Cardiac muscle cell (in vitro differentiated cells and primary cell): ENCODE measurements at places on chromosomes 13 and 19. TPM values are rescaled to one million over a fixed set of nuclear protein-coding genes. Genes with fewer than 3 reads are reported as not detected.

GRCh38 chr19:48329167-48329891 is 4.0 kb downstream of the EMP3 start:
- H3K36me3 ChIP-seq: no peaks in the 10 kb centered on the region
- H3K4me1 ChIP-seq: peaks cover 12% of the 10 kb centered on the region
- DNase-seq: no peak
- H3K4me3 ChIP-seq: no peak overlapping the region
- no peaks in the 10 kb centered on the region for H3K27me3 ChIP-seq

GRCh38 chr19:38283271-38283670 is 18.9 kb downstream of the SPINT2 start:
- peaks cover 5% of the 10 kb centered on the region for H3K36me3 ChIP-seq
- peaks cover 32% of the 10 kb centered on the region for H3K4me1 ChIP-seq
- peak overlapping the region; percentile 87 for H3K27ac ChIP-seq
- no peak for DNase-seq

DNA sequence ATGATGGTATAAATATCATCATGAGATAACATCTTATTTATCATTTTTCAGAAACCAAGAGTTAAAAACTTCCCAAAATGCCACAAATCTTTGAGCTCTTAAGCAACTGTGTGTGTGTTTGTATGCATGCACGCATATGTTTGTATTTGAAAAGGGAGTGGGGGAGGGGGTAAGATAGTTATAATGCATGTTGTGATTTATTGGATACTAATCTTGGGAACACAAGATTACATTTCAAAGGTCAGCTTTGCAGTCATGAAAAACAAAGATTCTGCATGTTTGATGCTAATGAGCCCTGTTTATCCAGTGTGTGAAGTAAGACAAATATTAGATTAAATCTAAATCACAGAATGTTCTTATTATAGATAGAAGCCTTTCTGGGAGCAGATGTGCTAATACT is 355.9 kb downstream of the DCT start:
- H3K27me3 ChIP-seq: no peaks in the 10 kb centered on the region
- no peak overlapping the region for H3K4me3 ChIP-seq
- no peaks in the 10 kb centered on the region for H3K36me3 ChIP-seq
- no peak for DNase-seq
- H3K4me1 ChIP-seq: peaks cover 11% of the 10 kb centered on the region

- DNase-seq: no peak
- H3K36me3 ChIP-seq: no peaks in the 10 kb centered on the region
- H3K27ac ChIP-seq: no peak overlapping the region
- peaks cover 6% of the 10 kb centered on the region for H3K4me1 ChIP-seq
- H3K27me3 ChIP-seq: no peaks in the 10 kb centered on the region
- H3K4me3 ChIP-seq: no peak overlapping the region
Measured at GRCh38 chr13:109939838-109940237, 153.5 kb upstream of the IRS2 start.

The SLC6A16 gene
- polyA plus RNA-seq: 4.0 and 6.5 TPM in 2 replicates

DNA sequence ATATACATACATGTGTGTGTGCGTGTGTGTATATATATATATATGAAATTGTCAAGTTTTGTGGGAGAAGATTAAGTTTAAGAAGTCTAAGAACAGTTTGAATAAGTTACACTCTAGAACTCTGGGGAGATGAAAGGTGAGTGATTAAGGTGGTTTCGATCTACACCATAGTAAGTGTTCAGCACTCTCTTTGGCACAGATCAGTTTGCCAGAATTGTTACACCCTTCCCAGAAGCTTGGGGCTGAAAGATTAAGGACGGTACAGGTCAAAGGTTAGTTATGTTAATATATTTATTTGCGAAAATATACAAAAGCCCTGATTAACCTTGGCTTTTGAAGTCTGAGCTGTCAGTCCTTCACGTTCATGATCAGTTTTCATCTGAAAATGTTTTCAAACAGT is 309.1 kb downstream of the KLF5 start:
- no peaks in the 10 kb centered on the region for H3K36me3 ChIP-seq
- DNase-seq: no peak
- H3K4me1 ChIP-seq: no peaks in the 10 kb centered on the region
- no peak overlapping the region for H3K4me3 ChIP-seq
- H3K27ac ChIP-seq: no peak overlapping the region

GRCh38 chr13:27644302-27644701 is 22.6 kb downstream of the POLR1D start:
- peaks cover 6% of the 10 kb centered on the region for H3K36me3 ChIP-seq
- no peak overlapping the region for H3K27ac ChIP-seq
- H3K4me1 ChIP-seq: peaks cover 8% of the 10 kb centered on the region
- H3K27me3 ChIP-seq: no peaks in the 10 kb centered on the region
- no peak overlapping the region for H3K4me3 ChIP-seq

The PRR19 gene
- 0.16 and 2.9 TPM in 2 replicates for polyA plus RNA-seq

DNA sequence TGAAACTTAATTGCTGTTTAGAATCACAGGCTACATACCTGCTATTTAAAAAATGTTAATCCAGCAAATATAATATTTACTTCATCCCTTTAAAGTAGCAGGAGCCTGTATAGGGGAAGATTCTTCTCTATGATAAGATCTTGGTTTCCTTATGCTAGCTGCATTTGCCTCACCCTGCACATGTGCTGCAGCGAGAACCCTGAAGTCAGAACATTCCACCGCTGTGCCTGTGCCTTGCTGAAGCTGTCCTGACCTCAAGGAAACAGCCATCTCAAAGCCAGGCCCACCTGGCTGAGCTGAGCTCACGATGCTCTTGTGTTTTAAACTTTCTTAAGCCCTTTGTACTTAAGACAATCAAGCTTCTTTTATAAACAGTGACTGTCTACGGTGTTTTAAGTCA is 355.0 kb upstream of the PCDH20 start:
- DNase-seq: peak; percentile 4
- no peaks in the 10 kb centered on the region for H3K36me3 ChIP-seq
- no peaks in the 10 kb centered on the region for H3K4me1 ChIP-seq
- H3K27me3 ChIP-seq: no peaks in the 10 kb centered on the region
- H3K27ac ChIP-seq: no peak overlapping the region

- no peaks in the 10 kb centered on the region for H3K27me3 ChIP-seq
- H3K4me1 ChIP-seq: peaks cover 24% of the 10 kb centered on the region
- no peak overlapping the region for H3K4me3 ChIP-seq
- no peak for DNase-seq
- H3K36me3 ChIP-seq: no peaks in the 10 kb centered on the region
Measured at GRCh38 chr13:111259058-111259457, 61.4 kb upstream of the TEX29 start.

The MBD3L3 gene
- polyA plus RNA-seq: not detected in 2 replicates

The SIPA1L3 gene
- 9.3 and 18.4 TPM in 2 replicates for polyA plus RNA-seq

- H3K4me1 ChIP-seq: no peaks in the 10 kb centered on the region
- no peaks in the 10 kb centered on the region for H3K36me3 ChIP-seq
- no peak overlapping the region for H3K4me3 ChIP-seq
- H3K27ac ChIP-seq: no peak overlapping the region
Measured at GRCh38 chr19:29542776-29543175, 17.0 kb downstream of the VSTM2B start.
